ENCODE measurements at places on chromosomes 1 and 21.

DNA sequence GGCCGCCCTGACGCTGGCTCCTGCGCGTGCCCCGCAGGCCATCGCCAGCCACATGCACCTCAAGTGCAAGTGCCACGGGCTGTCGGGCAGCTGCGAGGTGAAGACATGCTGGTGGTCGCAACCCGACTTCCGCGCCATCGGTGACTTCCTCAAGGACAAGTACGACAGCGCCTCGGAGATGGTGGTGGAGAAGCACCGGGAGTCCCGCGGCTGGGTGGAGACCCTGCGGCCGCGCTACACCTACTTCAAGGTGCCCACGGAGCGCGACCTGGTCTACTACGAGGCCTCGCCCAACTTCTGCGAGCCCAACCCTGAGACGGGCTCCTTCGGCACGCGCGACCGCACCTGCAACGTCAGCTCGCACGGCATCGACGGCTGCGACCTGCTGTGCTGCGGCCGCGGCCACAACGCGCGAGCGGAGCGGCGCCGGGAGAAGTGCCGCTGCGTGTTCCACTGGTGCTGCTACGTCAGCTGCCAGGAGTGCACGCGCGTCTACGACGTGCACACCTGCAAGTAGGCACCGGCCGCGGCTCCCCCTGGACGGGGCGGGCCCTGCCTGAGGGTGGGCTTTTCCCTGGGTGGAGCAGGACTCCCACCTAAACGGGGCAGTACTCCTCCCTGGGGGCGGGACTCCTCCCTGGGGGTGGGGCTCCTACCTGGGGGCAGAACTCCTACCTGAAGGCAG is 23.4 kb upstream of the ARF1 start:
- no peak for DNase-seq

GRCh38 chr21:32569261-32570230 is 15.8 kb downstream of the TCP10L start:
- DNase-seq, result peak; percentile 80

DNA sequence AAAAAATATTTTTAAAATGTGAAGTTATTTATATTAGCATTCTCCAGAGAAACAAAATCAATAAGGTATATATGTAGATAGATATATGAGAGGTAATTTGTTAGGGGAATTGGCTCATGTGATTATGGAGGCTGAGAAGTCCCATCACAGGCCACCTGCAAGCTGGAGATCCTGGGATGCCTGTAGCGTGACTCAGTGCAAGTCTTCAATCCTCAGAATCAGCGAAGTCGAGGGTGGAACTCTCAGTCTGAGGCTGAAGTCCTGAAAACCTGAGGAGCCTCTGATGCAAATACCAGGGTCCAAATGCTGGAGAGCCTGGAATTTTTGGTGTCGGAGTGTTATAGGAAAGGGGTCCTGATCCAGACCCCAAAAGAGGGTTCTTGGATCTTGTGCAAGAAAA is 658.5 kb downstream of the USP25 start:
- no peak for DNase-seq

DNA sequence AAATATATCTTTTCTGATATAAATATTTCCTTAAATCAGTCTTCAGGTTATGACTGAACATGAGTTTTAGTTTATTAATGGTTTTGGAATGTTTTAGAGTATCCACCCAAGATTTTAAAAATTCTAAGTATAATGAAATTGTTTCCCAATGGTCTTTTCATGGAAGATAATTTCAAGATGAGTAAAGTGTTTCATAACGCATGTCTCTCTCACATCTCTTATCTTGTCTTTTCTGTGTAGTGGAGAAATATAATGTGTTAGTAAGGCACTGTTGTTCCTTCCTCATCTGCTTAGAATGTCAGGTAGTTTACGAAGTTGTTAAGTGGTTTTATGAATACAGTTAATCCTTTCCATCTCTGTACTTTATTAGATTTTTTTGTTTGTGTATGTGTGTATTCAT is 49.6 kb downstream of the PLA2G4A start:
- DNase-seq, result no peak

GRCh38 chr1:242203262-242203661 is 204.4 kb upstream of the MAP1LC3C start:
- DNase-seq, result no peak

All from NCI-H526 treated with DMSO at 0.1 percent for 48 hours (cell line).